ENCODE measurements at places on chromosomes 13 and 19.
A peak's percentile ranks its signal among the peaks of the same experiment; 100 is the strongest.

GRCh38 chr19:51131780-51132680 is 7.3 kb downstream of the SIGLEC9 start:
- no peak for DNase-seq

DNA sequence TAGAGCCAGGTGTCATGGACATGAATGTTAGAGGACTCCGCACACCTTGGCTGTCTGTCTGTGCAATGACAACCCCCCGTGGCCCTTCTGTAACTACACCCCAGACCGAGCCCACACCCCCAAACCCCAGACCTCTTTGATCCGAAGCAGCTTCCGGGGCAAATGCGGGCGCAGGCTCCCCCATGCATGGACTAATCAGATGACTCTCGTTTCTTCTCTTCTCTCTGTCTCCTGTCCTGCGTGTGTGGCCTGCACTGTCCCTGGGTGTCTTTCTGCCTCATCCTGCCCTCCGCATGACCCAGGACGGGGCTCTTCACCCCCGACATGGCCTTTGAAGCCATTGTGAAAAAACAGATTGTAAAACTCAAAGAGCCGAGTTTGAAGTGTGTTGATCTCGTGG is 38.9 kb downstream of the TMED1 start:
- no peak for DNase-seq

- DNase-seq, result no peak
Observed at GRCh38 chr19:19160461-19161035, 9.5 kb downstream of the MEF2B start.

- no peak for DNase-seq
Observed at GRCh38 chr19:42286349-42287016, 15.4 kb upstream of the PRR19 start.

DNA sequence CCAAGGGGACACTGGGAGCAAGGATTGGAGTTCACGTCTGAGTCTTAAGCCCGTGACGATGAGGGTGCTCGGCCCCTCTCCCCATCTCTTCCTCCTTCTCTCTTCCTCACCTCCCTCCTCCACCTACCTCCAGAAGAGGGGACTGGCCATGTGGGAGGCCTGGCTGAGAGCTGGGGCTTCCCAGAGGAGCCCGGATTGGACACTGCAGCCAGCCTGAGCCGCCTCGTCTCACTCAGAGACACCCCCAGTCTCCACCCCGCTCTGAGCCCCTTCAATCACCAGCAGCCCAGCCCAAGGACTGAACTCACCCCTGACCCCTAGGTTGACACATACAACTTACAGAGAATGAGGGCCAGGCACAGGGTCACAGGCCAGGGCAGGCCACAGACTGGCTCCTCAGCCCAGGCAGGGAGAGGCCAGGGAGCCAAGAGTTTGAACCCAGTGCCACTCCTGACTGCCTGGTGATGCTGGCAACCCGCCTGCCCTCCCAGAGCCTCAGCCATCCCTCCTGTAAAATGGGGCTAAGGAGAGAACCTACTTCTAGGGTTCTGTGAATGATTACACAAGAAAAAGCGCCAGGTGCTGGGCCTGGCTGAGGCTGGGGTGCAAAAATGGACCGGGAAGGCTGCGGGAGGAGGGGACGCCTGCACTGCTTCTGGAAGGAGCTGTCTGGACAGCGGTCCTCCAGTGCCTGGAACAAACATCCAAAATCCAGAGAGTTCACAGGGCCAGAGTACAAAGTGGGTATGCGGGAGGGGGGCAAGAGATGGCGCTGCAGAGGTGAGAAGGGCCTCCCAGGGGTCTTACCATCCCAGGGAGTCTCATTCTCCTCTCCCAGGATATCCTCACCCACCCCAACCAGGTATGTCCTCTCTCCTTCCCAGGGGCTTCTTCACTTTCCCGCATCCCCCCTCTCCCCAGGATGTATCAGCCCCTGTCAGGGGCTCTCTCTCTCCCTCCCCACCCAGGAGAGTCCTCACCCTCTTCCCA is 1.1 kb downstream of the CD79A start:
- no peak for DNase-seq

GRCh38 chr13:97339988-97340749 is 93.8 kb upstream of the RAP2A start:
- no peak for DNase-seq

GRCh38 chr13:20160306-20161274 is at the start of gene GJA3:
Gene GJA3 (minus strand): TSS chr13:20161052. CDS start chr13:20143288, 17,764 bp downstream.
- peak; percentile 46 for DNase-seq

Measured in HuH-7 (cell line).